Renal cortical epithelial cell (primary cell): ENCODE measurements at places on chromosomes 5 and 9. TPM values are rescaled to one million over a fixed set of nuclear protein-coding genes. Genes with fewer than 3 reads are reported as not detected.

DNA sequence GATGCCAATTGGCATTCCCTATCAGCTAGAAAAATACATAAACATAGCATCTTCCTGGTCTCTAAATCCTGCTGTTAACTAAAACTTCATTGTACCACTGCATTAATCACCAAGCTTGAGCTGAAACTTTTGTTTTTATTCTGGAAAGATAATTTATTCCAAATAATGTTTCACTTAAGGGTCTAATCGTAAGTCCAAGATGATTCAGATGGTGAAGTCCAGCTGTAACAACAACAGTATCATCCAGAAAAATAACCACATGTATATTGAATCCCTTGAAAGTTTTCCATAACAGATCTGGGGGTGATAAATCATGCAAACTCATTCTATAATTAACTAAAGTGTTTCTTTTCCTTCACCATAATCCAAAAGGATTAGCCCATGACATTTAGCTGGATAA lies 23.9 kb downstream of the RORB start:
- DNase-seq, result no peak

DNA sequence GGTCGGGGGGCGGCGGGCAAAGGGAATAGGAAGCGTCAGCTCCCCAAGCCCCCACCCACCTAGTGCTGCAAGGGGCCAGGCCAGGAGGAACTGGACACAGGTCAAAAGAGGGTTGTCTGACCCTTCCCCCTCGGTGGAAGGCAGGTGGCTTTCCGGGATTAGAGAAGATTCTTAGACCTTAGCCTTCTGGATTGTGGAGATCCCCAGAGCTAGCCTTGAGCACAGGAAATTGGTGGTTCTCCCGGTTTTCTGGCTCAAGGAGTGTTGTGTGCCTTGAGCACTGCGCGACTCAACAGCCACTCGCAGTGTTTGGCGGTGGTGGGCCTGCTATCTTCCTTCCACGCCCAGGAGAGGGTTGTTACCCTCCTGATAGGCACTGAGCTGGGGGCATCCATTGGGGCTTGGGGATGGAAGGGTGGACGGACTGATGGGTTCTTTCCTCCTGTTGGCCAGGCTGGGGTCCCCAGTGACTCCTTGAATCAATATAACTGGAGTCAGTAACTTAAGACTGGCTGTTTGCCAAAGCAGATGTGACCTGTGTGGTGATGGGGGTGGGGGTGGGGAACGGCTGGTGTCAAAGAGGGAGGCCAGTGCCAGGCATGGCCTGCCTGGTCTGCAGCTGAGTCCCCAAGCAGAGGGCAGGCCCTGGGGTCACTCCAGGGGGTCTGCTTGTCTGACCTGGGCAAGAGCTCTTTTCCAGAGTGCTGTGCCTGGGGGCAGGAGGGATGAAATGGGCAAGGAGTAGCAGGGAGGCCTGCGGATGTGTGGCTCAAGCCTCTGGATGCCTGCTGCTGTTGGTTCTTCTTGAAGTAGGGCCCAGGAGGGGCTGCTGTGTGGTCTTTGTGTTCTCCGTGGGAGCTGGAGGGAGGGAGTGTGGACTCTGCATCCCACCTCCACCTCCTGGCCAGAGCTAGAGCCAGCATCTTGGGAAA lies 2.1 kb downstream of the FGF18 start:
- no peak for DNase-seq

CDC25C gene
- 0.35 and 2.6 TPM in 2 replicates for total RNA-seq

FUT7 gene
- total RNA-seq, result not detected in 2 replicates

GRCh38 chr5:139926797-139927503 lies 116.1 kb downstream of the NRG2 start:
- no peak for DNase-seq

DNA sequence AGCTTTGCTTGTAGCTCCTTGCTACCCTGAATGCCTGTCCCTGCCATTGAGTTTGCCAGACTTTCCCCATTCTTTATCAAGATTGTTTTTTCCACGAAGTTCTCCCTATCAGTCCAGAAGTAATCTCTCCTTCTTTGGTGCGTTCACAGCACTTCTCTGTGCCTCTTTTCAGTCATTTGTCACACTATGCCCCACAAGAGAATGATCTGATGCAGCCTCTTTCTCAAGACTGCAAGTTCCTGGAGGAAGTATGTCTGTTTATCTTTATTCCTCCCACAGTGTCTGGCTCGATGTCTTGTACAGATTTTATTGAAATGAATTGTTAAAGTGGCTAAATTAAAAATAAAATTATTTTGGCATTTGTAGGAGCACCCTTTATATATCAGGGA lies 99.3 kb downstream of the CCDC192 start:
- DNase-seq, result no peak

DNA sequence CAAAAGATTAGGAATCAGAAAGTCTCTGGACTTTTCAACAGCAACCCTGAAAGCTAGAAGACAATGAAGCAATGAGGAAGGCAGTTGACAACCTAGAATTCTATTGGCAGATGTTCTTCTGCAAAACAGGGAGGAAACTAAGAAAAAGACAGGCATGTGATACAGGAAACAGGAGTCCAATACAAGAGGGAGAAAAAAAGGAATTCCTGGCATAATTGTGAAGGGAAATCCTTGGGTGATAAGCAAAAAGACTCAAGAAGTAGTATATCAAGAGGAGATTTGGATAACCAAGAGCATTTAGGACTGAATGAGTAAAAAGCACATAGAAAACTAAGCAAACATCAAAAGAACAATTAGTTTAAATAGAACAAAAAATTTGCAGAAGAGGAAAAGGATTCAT lies 58.6 kb downstream of the LPAR1 start:
- no peak for DNase-seq
